ENCODE measurements at places on chromosomes 3 and 15.

DNA sequence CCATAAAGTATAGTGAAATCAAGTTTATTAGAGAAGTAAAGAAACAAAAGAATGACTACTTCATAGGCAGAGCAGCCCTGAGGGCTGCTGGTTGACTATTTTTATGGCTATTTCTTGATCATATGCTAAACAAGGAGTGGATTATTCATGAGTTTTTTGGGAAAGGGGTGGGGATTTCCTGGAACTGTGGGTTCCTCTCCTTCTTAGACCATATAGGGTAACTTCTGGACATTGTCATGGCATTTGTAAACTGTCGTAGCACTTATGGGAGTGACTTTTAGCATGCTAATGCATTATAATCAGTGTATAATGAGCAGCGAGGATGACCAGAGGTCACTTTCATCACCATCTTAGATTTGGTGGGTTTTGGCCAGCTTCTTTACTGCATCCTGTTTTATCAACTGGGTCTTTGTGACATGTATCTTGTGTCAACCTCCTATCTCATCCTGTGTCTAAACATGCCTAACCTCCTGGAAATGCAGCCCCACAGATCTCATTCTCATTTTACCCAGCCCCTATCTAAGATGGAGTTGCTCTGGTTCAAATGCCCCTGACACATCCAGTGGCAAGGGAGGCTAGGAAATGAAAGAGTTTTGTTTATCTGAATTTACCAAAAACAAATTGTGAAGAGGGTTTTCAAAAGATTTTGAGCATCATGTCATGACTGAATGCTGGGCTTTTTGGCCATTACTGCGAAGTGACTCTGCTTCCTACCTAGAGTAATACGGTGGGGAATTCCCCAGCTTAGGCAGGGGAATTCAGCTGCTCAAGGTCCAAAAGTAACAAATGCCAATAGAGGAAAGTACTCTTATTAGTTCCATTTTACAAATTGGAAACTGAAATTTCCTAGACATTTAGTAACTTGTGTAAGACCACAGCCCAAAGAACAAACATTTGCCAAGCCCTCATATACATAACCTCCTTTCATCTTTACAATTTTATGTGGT, 6.2 kb upstream of the SPSB4 start:
- no peak for DNase-seq

- DNase-seq: no peak
These were observed 134.5 kb downstream of the MEX3B start for GRCh38 chr15:81911022-81911971.

- no peak for DNase-seq
These were observed 228.9 kb upstream of the WNT5A start for GRCh38 chr3:55716044-55716443.

- no peak for DNase-seq
These were observed 74.5 kb downstream of the TLE3 start for GRCh38 chr15:70023064-70023768.

GRCh38 chr3:102078854-102079808, 229.8 kb downstream of the NFKBIZ start:
- DNase-seq: no peak

GRCh38 chr3:104768886-104769285, 597.8 kb upstream of the ALCAM start:
- DNase-seq: no peak

DNA sequence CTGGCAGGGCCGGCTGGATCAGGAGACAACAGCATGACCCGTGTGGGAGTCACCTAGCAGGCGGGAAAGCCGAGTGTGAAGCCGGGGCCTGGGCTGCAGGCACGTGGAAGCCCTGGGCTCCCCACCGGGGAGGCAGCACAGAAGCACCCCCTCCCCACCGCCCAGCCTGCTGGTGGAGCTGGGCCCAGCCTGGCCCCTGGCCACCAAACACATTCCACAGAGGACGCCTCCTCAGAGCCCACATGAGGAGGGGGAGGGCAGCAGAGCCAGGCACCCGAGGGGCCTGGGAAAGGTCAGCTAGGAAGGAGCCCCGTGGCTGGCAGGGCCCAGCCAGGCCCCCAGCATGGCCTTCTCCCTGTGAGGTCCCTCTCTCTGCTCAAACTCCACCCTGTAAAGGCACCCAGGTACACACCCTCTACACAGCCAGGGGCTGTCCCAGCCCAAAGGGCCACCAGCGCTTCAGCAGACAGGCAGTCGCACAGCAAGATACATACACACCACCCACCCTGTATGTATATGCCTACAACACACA, 4.5 kb downstream of the PLXNB1 start:
- DNase-seq: no peak

- no peak for DNase-seq
These were observed 3.2 kb upstream of the SLC4A7 start for GRCh38 chr3:27487383-27487782.

GRCh38 chr3:149879872-149880271, 66.9 kb downstream of the RNF13 start:
- DNase-seq: peak; percentile 80

DNA sequence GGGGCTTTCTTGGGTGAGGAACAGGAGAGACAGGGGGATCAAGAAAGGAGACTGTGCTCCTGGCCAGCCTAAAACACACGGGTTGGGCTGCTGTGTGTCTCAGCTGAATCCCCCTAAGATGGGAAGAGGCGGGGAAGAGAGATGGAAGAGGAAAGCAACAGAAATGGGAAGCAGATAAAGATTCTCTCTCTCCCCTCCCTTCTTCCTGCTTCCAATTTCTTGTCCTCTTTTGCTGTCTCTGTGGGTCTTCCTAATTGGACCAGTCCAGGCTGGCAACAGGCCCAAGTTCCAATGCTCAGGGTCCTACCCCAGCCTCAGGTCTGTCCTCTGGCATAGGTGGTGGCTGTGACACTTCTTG, 7.1 kb downstream of the ISLR2 start:
- DNase-seq: no peak

- no peak for DNase-seq
These were observed 260.1 kb upstream of the DPPA4 start for GRCh38 chr3:109597444-109597843.

DNA sequence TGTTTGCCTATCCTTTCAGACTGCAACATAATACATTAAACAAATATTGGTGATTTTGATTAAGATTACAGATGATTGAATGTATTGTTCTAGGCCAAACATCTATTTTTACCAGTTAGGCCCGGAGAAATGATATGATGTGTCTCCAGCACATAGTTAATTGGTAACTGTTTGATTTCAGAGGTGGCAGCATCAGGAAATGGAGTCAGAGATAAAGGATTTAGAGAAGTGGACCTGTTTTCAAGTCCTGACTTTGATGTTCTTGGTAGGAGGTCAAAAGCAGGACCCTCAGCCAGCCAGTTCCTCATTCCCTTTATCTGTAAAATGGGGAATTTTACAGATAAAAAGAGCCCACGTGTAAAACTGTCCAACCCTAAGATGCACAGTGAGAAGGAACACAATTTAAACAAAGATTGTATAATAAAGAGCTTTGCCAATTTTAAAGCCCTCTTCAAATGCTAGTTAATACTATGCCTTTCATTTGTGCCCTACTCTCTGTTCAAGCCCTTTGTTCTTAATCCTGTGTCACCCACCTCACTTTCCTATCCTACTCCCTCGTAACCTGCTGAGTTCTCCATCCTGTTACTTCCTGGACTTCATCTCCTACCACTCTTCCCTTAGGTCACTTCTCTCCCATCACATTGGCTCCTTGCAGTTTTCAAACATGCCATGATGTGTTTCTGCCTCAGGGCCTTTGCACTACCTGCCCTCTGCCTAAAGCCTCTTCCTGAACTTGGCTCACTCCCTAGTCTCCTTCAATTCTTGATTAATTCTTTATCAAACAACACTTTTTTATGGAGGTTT, 2.5 kb downstream of the TMEM212 start:
- no peak for DNase-seq

- DNase-seq: no peak
These were observed 3.8 kb downstream of the TSPAN3 start for GRCh38 chr15:77066971-77067690.

DNA sequence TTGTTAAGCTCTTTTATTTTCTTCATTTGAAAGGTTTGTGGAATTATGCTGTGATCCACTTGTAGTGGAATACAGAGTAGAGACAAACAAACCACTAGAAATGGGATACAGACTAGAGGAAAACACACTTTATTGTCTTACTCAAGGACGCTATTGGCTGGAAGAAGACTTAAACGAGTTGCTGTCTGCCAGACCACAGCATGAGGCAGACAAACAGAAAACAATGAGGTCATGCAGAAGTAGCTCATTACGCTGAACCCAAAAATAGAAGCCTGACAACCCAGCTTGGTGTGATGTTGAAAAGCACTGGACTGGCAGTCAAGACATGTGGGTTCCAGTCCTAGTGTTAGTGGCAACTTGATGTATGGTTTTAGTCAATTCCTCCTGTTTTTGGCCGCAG, 62.4 kb upstream of the P3H2 start:
- DNase-seq: no peak

GRCh38 chr3:127889976-127890650, 24.9 kb upstream of the KBTBD12 start:
- DNase-seq: no peak

DNA sequence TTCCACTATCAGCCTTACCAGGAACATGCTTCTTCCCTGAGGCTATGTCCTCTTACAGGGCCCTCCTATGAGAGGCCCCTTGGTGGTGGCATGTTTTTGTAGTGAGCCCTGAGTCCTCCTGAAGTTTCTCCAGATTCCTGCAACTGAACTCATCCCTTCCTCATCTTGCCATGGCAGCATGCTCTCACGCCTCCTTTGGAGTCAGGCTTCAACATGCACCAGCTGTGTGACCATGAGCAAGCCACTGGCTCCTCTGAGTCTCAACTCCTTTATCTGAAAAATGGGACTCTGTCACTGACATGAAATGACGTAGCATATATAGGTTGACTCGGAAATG, 216.3 kb upstream of the TLE3 start:
- DNase-seq: peak; percentile 7

- DNase-seq: no peak
These were observed 51.9 kb downstream of the ARHGAP31 start for GRCh38 chr3:119346076-119346496.

GRCh38 chr3:157170861-157171260, 10.9 kb upstream of the CCNL1 start:
- DNase-seq: no peak

DNA sequence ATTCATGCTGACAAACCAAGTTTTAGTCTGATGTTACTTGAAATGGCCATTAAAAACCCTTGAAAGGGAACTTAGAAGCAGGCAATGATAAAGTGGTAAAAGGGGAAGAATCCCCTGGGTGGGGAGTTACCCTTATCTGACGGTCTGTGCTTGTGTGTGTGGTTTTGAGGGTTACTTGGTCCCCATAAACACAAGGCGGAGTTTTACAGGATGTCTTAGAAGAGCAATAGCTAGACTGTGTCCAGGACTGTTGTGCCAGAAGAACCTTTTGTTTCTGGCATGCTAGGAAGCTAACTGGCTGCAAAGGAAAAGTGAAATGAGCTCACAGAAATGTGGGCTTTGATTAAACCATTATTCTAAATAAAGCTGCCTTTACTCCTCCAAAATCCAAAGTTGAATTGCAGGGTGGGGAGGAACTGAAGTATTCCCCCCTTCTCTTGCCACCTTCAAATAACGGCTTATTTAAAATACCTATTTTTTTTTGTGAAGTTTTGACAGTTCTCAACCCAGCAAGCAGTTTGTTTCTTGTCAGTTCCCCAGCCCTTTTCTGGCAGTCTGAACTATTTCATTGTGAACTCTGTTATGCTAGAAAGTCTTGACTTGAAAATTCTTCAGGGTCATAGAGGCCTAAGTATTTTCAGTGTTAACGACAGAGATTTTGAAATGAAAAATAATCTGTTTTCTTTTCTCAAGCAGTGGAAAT, 443.5 kb downstream of the OTOL1 start:
- no peak for DNase-seq

- DNase-seq: no peak
These were observed 144.0 kb downstream of the NSMCE3 start for GRCh38 chr15:29125382-29126207.

DNA sequence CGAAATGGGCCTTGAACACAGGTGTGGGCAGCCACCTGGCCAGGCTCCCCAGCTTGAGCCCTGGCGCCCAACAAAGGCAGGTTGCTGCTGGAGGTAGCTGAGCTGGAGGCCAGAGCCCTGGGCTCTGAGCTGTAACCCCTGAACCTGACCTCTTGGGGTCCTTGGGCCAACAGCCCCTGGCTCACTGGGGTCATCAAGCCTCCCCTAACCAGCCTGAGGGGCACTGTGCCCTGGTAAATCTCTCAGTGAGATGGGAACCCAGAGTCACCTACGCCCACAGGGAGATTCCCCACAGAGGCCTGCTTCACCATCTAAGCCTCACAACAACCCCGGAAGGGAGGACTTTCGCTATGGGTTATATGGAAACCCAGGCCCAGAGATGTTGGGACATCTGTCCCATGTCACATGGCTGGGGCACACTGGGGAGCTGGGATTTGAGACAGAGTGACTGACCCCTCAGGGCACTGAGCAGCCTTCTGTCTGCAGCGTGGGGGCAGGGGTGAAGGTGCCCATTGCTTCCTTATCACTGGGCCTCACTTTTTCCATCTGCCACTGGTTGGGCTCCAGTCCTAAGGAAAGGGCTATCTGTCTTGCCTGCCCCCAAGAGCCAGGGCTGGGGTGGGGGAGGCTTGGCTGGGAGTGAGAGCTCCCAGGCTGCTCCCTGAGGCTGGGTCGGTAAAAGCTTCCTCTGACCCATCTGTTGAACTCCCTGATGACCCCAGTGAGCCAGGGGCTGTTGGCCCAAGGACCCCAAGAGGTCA, 59.1 kb downstream of the IQSEC1 start:
- DNase-seq: no peak

All from ascending aorta (tissue), 2 donors.